ENCODE measurements at places on chromosomes 1 and 21. TPM values are rescaled to one million over a fixed set of nuclear protein-coding genes. Genes with fewer than 3 reads are reported as not detected.

GRCh38 chr1:116432655-116433265 is 59.7 kb downstream of the ATP1A1 start:
- H3K4me1 ChIP-seq, result no peaks in the 10 kb centered on the region
- H3K27ac ChIP-seq, result no peak overlapping the region

- H3K36me3 ChIP-seq, result no peaks in the 10 kb centered on the region
- H3K4me3 ChIP-seq, result no peak overlapping the region
- H3K27me3 ChIP-seq, result no peaks in the 10 kb centered on the region
Measured at GRCh38 chr1:74592580-74593355, 80.4 kb upstream of the LRRC53 start.

- no peak overlapping the region for H3K27ac ChIP-seq
- no peaks in the 10 kb centered on the region for H3K4me1 ChIP-seq
- H3K27me3 ChIP-seq, result no peaks in the 10 kb centered on the region
- DNase-seq, result no peak
- no peaks in the 10 kb centered on the region for H3K36me3 ChIP-seq
Measured at GRCh38 chr1:105442901-105443300, 1613.6 kb upstream of the PRMT6 start.

GRCh38 chr1:9194024-9194423 is 40.5 kb upstream of the H6PD start:
- no peak for DNase-seq
- H3K36me3 ChIP-seq, result no peaks in the 10 kb centered on the region
- peaks cover 14% of the 10 kb centered on the region for H3K27me3 ChIP-seq
- H3K4me1 ChIP-seq, result peaks cover 19% of the 10 kb centered on the region
- H3K27ac ChIP-seq, result no peak overlapping the region

DNA sequence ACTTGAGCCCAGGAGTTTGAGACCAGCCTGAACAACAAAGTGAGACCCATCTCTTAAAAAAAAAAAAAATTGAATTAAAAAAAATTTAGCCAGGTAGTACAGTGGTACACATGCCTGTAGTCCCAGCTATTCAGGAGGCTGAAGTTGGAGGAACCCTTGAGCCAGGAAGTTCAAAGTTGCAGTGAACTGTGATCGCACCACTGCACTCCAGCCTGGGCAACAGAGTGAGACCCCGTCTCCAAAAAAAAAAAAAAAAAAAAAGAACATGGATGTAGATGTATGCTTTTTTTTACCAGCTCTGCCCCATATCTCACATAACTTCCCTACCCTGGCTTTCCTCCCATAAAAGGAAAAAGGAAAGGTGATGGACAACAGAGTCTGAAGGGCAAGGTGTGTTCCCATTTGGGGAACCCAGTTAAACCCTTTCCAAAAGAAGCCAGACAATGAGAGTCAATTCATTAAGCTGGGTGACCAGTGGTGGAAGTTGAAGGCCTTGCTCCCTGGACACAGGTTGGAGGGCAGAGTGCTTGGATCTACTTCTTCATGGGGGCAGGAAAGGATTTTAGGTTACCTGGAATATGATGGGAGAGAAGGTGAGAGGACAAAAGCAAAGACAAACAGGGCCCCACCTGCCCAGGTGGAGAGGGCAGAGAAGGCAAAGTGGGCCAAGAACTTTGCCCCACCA is 2.9 kb downstream of the KRTCAP2 start:
- H3K36me3 ChIP-seq, result peaks cover 30% of the 10 kb centered on the region
- DNase-seq, result no peak
- peaks cover 24% of the 10 kb centered on the region for H3K4me1 ChIP-seq
- no peak overlapping the region for H3K4me3 ChIP-seq
- H3K27me3 ChIP-seq, result no peaks in the 10 kb centered on the region

- no peak overlapping the region for H3K27ac ChIP-seq
- H3K36me3 ChIP-seq, result no peaks in the 10 kb centered on the region
- DNase-seq, result no peak
- no peaks in the 10 kb centered on the region for H3K27me3 ChIP-seq
- no peak overlapping the region for H3K4me3 ChIP-seq
- H3K4me1 ChIP-seq, result no peaks in the 10 kb centered on the region
Measured at GRCh38 chr1:230028602-230029223, 38.3 kb upstream of the GALNT2 start.

GRCh38 chr21:44944596-44944995 is 4.8 kb downstream of the SLX9 start:
- H3K27ac ChIP-seq, result no peak overlapping the region
- H3K4me3 ChIP-seq, result no peak overlapping the region
- peaks cover 15% of the 10 kb centered on the region for H3K36me3 ChIP-seq
- DNase-seq, result peak; percentile 51
- peaks cover 17% of the 10 kb centered on the region for H3K4me1 ChIP-seq

- H3K36me3 ChIP-seq, result no peaks in the 10 kb centered on the region
- no peak overlapping the region for H3K4me3 ChIP-seq
- no peaks in the 10 kb centered on the region for H3K27me3 ChIP-seq
- H3K4me1 ChIP-seq, result no peaks in the 10 kb centered on the region
- no peak overlapping the region for H3K27ac ChIP-seq
- no peak for DNase-seq
Measured at GRCh38 chr1:160971618-160972056, 17.0 kb upstream of the ITLN2 start.

GRCh38 chr1:7388488-7389185 is 382.5 kb upstream of the VAMP3 start:
- H3K4me1 ChIP-seq, result peaks cover 14% of the 10 kb centered on the region
- H3K27ac ChIP-seq, result peak overlapping the region; percentile 24
- no peaks in the 10 kb centered on the region for H3K36me3 ChIP-seq
- no peaks in the 10 kb centered on the region for H3K27me3 ChIP-seq

GRCh38 chr1:63034256-63034655 is 250.3 kb downstream of the ATG4C start:
- H3K36me3 ChIP-seq, result no peaks in the 10 kb centered on the region
- no peaks in the 10 kb centered on the region for H3K27me3 ChIP-seq
- no peak overlapping the region for H3K4me3 ChIP-seq
- no peak overlapping the region for H3K27ac ChIP-seq

DNA sequence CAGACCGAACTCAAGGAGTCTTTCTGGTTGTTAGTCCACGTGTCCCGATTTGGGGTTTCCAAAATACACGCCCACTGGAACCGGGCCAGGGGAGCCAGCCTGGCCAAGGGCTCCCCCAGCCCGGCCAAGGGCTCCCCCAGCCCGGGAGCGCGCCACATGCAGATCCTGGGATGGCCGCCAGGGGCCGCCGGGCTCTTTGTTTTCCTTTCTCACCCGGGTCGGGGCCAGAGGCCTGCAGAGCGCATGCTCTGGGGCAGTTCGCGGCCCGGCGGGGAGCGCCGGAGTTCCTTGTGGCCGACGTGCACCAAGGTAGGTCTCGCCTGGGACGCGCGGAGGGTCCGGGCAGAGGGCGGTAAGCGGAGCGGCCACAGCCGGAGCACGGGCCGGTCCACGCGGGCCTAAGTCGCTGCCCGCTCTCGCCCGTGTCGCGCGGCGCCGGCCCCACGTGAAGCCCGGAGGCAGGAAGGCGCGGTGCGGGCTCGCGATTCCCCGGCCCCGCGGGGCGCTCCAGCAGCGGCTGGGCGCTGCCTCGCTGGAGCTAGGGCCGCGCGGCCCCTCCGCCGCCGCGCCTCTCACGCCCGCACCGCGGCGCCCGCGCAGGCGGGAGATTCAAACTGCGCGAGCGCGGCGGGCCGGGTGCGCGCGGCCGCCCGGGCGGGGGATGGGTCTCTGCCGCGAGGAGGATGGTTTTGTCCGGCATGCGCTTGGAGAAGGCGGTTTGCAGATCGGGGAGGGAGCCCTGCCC is 12.3 kb downstream of the RCC1 start:
- H3K36me3 ChIP-seq, result peaks cover 25% of the 10 kb centered on the region
- DNase-seq, result peak; percentile 95
- peaks cover 14% of the 10 kb centered on the region for H3K4me1 ChIP-seq
- H3K27ac ChIP-seq, result peak overlapping the region; percentile 78
- no peaks in the 10 kb centered on the region for H3K27me3 ChIP-seq

GRCh38 chr1:159922511-159923202 is 2.6 kb downstream of the TAGLN2 start:
- H3K27ac ChIP-seq, result peak overlapping the region; percentile 100
- peaks cover 33% of the 10 kb centered on the region for H3K36me3 ChIP-seq
- DNase-seq, result peak; percentile 83

- H3K4me3 ChIP-seq, result no peak overlapping the region
- no peak overlapping the region for H3K27ac ChIP-seq
- DNase-seq, result no peak
- peaks cover 24% of the 10 kb centered on the region for H3K27me3 ChIP-seq
- H3K4me1 ChIP-seq, result no peaks in the 10 kb centered on the region
Measured at GRCh38 chr1:20398744-20399143, 87.3 kb downstream of the CAMK2N1 start.

DNA sequence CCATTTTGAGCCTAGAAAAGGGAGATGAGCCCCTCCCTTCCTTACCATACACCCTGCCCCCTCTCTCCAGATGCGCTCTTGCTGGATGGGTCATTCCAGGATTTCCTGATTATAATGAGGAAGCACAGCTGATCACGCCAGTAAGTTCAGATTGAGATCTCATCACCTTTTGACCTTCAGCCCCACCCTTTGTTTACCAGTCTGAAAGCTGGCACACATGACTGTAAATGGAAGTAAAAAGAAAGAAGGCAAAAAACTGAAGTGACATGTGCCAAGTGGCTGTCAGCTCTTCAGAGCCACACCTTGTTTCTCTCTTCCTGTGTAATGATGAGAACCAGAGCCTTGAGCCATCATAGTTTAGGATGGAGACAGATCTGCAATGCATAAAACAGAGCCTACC is 27.9 kb downstream of the S1PR1 start:
- no peak for DNase-seq
- no peak overlapping the region for H3K27ac ChIP-seq
- no peaks in the 10 kb centered on the region for H3K36me3 ChIP-seq
- no peaks in the 10 kb centered on the region for H3K27me3 ChIP-seq
- peaks cover 26% of the 10 kb centered on the region for H3K4me1 ChIP-seq
- no peak overlapping the region for H3K4me3 ChIP-seq

GRCh38 chr1:15080328-15081007 is 73.1 kb upstream of the TMEM51 start:
- H3K4me3 ChIP-seq, result no peak overlapping the region
- H3K4me1 ChIP-seq, result no peaks in the 10 kb centered on the region
- H3K36me3 ChIP-seq, result no peaks in the 10 kb centered on the region
- no peak overlapping the region for H3K27ac ChIP-seq

GRCh38 chr1:48017716-48018115 is 20.5 kb upstream of the TRABD2B start:
- H3K27me3 ChIP-seq, result no peaks in the 10 kb centered on the region
- DNase-seq, result no peak
- peaks cover 5% of the 10 kb centered on the region for H3K4me1 ChIP-seq
- no peaks in the 10 kb centered on the region for H3K36me3 ChIP-seq
- H3K27ac ChIP-seq, result peak overlapping the region; percentile 44

GRCh38 chr1:226491093-226491850 is 57.3 kb upstream of the STUM start:
- no peak overlapping the region for H3K4me3 ChIP-seq
- no peaks in the 10 kb centered on the region for H3K4me1 ChIP-seq
- no peaks in the 10 kb centered on the region for H3K36me3 ChIP-seq
- no peaks in the 10 kb centered on the region for H3K27me3 ChIP-seq
- DNase-seq, result no peak

DNA sequence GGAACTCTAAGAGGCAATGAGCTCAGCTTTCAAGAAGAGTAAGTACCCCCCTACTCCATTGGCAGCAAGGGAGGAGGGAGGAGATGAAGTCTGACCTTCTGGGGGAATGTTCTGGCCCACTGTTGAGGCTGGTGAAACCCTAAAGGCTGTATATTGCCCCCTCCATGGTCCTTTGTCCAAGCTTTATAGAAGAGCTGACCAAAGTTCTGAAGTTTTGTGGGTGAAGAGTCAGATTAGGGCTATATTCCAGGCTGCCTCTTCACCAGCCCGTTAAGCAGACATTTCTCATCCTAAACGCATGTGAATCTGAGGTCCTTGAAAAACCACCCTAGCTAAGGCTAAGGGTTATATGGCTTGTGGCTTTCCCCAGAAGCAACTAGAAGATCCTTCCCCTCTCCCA is 1.4 kb downstream of the C1orf94 start:
- no peak overlapping the region for H3K4me3 ChIP-seq
- H3K36me3 ChIP-seq, result no peaks in the 10 kb centered on the region
- H3K27me3 ChIP-seq, result peaks cover 42% of the 10 kb centered on the region
- no peaks in the 10 kb centered on the region for H3K4me1 ChIP-seq

GRCh38 chr1:157734321-157734720 is 33.8 kb upstream of the FCRL3 start:
- no peak overlapping the region for H3K27ac ChIP-seq
- no peaks in the 10 kb centered on the region for H3K4me1 ChIP-seq
- H3K36me3 ChIP-seq, result no peaks in the 10 kb centered on the region
- DNase-seq, result no peak
- no peaks in the 10 kb centered on the region for H3K27me3 ChIP-seq
- H3K4me3 ChIP-seq, result no peak overlapping the region

DNA sequence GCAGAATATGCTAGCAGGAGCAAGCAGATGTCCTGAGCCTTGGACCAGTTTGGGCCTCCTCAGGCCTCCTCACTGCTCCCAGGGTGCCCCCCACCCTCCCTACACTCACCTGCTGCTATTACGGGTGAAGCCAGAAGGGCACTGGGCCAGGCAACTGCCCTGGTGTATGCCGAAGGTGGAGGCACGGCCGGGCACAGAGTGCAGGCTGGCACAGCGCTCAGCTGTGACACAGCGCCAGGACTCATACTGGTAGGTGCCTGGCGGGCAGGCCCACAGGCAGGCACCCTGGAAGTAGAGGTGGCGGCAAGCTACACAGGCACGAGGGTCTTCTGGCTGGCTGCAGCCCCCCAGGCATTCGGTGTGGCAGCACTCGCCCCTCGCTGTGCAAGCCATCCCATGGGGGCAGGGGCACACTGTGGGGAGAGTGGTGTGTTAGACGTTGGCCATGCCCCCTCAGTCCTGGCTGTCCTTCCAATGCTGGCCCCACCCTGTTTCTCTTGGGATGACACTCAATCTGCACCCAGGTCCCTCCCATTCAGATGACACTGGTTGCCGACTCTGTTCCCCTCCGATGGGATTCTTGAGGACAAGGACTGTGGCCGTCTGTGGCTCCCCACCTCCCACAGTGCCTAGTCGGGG is 7.0 kb downstream of the INSRR start:
- H3K27ac ChIP-seq, result no peak overlapping the region
- DNase-seq, result no peak
- no peak overlapping the region for H3K4me3 ChIP-seq
- H3K36me3 ChIP-seq, result no peaks in the 10 kb centered on the region
- H3K4me1 ChIP-seq, result peaks cover 4% of the 10 kb centered on the region
- peaks cover 38% of the 10 kb centered on the region for H3K27me3 ChIP-seq

ANKRD34A gene
- total RNA-seq, result 0.69 TPM

CLDN17 gene
- not detected for total RNA-seq

RUNX1 gene
- total RNA-seq, result 86.9 TPM

KIRREL1 gene
- total RNA-seq, result 40.8 TPM

AMY1C gene
- total RNA-seq, result 8.7 TPM

RNF223 gene
- total RNA-seq, result 0.55 TPM

HOOK1 gene
- 18.5 TPM for total RNA-seq

F13B gene
- total RNA-seq, result not detected

FAM72D gene
- total RNA-seq, result 0.43 TPM

TPM3 gene
- total RNA-seq, result 326 TPM
